ENCODE measurements at places on chromosomes 1 and 21. TPM values are rescaled to one million over a fixed set of nuclear protein-coding genes. Genes with fewer than 3 reads are reported as not detected.

Gene IGSF9
- total RNA-seq, result 21.9 TPM

Gene CFHR4
- not detected for total RNA-seq

Gene NIBAN1
- total RNA-seq, result 70.3 TPM

Gene TSHB
- total RNA-seq, result not detected

Gene TMEM222
- 31.5 TPM for total RNA-seq

Gene C1QTNF12
- total RNA-seq, result 8.8 TPM

Gene CEP170
- total RNA-seq, result 64.6 TPM

Gene SYNC
- 60.0 TPM for total RNA-seq

Gene CRB1
- total RNA-seq, result under 0.01 TPM

Gene LRRC53
- not detected for total RNA-seq

Gene CYP4A11
- not detected for total RNA-seq

Gene SPTA1
- total RNA-seq, result not detected

Gene ZSCAN20
- 8.0 TPM for total RNA-seq

Gene GJA8
- total RNA-seq, result not detected

DNA sequence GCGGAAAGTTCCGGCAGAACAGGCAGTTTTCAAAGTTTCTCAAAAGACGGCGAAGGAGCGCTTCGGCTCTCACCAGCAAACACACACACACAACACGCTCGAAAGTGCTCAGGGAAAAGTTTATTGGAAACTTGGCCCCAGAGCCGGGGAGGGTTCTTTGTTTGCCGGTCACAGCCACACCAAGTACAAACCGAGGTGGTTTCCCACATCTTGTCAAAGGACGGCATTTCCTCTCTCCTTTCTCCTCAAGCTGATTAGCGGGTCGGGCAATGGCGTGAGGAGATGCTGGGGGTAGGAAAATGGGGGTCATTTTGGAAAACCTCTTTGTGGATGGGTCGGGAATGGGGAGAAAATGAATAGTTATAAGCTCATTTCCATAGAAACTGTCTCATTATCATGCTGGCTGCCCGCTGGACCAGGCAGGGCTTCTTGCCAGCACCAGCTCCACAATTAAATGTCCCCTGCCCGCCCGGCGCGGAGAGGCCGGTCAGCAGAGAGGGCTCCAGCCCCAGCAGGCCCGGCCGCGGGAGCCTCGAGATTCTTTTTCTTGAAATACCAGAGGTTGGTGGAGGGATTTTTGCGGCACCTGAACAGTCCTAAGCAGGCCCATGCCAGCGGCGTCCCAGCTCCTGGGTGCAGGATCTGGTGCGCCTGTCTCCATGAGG, 92.3 kb downstream of the PRDM16 start:
- no peak for DNase-seq

GRCh38 chr1:61167309-61167708, 84.9 kb downstream of the NFIA start:
- DNase-seq, result no peak

DNA sequence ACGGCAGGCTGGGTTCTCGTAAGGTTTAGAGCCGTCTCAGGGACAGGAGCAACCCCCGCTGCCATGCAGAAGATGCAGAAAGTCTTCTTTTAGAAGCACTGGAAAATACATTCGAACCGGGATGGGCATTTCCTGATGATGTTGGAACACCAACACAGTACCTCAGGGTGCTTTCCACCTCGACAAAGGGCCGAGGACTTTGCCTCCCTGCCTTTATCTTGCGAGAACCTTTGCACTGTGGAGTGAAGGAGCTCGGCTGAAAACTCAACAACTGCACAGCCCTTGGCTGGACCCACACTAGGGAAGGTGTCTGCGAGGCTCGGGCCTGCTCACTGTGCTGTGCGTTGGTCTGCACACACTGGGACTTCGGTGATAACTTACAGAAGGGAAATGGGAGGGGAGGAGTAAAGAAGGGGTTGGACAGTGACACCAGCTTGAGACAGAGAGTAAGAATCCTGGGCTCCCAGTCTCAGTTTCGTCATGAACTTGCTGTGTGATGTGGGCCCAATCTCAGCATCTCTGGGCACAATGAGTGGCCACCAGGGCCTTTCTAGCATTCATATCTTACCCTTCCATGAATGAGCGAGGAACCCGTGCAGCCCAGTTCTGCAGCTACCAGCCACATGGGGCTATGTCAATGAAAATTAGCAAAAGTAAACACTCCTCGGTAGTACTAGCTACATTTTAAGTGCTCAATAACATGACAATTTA, 18.2 kb downstream of the RCAN1 start:
- no peak for DNase-seq

GRCh38 chr1:166170075-166170474, 3.3 kb upstream of the FAM78B start:
- DNase-seq, result peak; percentile 44

GRCh38 chr1:57064379-57065140, 98.7 kb upstream of the C8B start:
- no peak for DNase-seq

GRCh38 chr1:117026361-117026760, 24.8 kb downstream of the CD101 start:
- DNase-seq, result no peak

DNA sequence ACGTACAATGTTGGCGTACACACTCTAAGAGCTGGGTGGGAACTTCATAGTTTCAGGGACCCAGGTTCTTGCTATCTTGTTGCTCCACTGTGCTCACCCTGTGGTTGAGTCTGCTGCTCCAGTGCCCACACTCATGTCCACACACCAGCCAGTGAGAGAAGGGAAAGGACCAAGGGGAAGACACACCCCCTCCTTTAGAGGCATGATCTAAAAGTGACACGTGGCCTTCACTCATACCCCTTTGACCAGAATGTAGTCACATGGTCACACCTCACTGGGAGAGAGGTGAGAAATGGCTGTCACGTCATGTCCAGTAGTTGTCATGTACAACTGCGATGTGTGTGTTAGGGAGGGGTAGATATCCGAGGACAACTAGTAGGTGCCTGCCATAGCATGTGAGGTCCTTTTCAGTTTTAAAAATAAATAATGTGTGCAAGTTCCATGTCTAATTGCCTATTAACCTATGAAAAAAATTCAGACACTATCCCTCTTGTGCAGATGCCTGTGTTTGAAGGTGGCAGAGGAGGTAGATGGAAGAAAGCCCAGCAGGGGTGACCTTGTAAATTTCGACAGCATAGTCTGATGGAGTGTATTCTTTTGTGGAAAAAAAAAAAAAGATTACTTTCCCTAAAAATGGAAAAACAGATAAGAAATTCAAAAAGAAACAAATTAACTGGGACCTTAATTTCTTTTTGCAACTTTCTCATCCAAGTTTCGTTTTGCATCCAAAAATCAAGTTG, 149.6 kb downstream of the C1orf21 start:
- no peak for DNase-seq

GRCh38 chr1:54228638-54229079, 28.7 kb downstream of the MRPL37 start:
- DNase-seq, result no peak

- no peak for DNase-seq
Measured at GRCh38 chr1:32977546-32978087, 13.0 kb upstream of the RNF19B start.

- DNase-seq, result peak; percentile 70
Measured at GRCh38 chr21:40049031-40049930, 182.0 kb downstream of the PCP4 start.

GRCh38 chr1:65668368-65668767, 124.3 kb upstream of the PDE4B start:
- DNase-seq, result no peak

- DNase-seq, result no peak
Measured at GRCh38 chr1:153849487-153850185, 73.1 kb downstream of the GATAD2B start.

GRCh38 chr1:5740865-5741860, 251.1 kb downstream of the NPHP4 start:
- DNase-seq, result no peak

GRCh38 chr1:214423045-214423444, 128.4 kb downstream of the PTPN14 start:
- no peak for DNase-seq

- no peak for DNase-seq
Measured at GRCh38 chr21:42918291-42918690, 7.1 kb downstream of the ERVH48-1 start.

GRCh38 chr1:110752941-110753725, 78.4 kb upstream of the KCNA3 start:
- DNase-seq, result no peak

DNA sequence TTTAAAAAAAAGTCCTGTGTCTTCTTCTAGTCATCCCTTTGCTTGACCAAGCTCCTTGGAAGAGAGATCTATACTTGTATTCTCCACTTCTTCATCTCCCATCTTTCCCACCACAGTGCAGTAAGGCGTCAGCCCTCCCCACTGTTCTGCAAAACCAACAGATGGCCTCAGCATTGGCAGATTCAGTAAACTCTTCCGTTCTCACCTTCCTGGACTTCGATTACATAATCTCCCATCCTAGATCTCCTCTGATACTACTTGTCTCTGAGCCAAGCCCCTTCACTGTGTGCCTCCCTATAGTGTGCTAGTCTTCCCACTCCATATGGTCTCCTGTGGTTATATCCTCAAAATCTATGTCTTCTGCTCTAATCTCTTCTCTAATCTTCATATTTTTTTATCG, 1.6 kb upstream of the COLGALT2 start:
- DNase-seq, result no peak

DNA sequence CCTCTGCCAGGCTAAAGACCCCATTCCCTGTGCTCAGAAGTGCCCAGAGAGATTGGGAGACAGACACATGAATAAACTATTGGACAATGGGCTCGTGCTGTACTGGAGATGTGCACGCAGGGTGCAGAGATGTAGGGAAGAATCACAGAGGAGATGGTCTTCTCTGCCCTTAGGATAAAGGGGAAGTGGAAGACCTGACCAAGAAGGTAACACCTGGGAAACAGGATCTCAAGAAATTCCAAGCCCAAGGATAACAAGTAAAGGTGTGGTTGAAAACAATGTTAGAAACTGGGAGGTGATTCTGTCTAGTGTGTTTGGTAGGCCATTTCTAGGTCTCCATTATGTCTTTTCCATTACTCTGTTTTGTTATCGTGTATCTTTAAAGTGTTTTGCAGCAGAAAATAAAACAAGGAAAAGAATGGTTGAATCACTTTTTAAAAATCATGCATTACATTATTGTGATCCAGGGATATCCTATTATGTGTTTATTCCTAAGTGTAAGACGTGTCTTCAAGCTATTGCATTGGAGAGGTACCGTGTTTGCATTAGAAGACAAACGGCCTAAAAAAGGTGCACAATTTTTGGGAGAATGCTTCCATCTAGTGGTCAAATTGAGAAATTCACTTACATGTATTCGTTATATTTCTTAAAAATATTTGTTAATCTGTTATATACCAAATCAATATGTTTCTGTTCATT, 40.8 kb upstream of the KCTD3 start:
- DNase-seq, result peak; percentile 28

GRCh38 chr21:44898011-44898488, 22.6 kb downstream of the ITGB2 start:
- DNase-seq, result no peak

DNA sequence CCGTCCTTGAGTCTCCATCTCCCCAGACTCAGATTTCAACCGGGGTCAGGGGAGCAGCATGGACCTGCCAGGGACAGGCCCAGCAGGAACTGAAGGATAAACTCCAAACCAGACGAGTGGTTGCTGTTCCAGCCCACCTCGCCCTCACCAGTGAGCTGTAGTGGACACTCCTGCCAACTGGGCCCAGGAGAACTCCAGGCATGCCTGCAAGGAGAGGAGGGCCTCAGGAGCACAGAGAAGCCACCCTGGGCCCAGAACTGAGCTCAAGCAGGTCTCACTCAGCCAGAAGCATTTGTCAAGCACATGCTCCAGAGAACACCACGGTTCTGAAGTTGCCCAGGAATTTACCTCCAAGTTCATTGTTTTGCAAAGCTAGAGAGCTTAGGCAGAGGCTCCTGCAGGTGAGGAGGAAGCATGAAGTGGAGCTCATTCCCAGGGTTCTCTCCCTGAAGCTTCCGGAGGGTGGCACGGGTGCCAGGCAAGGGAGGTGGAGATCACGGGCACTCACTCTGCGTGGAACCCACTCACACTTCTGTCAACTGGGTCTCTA, 61.0 kb downstream of the MATN1 start:
- no peak for DNase-seq

Data from mammary epithelial cell (primary cell).